ENCODE measurements at places on chromosomes 4 and X.

DNA sequence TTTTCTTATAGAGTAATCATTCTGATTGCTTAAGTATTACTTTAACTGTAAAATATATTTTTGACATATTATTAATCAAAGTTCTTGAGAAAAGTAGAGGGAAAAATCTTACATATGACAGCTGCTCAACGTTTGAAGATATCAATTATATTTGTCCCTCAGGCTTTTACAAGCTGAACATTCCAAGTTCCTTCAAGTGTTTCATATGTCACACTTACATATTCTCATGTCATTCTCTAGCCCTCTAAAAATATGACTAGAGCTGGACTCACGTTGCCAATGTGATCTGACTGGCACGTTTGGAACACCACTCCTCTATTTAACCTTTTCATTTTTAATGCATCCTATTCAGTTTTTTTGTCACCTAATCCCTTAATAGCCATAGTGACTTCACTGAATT lies 492.9 kb downstream of the PCDH18 start:
- DNase-seq = no peak

DNA sequence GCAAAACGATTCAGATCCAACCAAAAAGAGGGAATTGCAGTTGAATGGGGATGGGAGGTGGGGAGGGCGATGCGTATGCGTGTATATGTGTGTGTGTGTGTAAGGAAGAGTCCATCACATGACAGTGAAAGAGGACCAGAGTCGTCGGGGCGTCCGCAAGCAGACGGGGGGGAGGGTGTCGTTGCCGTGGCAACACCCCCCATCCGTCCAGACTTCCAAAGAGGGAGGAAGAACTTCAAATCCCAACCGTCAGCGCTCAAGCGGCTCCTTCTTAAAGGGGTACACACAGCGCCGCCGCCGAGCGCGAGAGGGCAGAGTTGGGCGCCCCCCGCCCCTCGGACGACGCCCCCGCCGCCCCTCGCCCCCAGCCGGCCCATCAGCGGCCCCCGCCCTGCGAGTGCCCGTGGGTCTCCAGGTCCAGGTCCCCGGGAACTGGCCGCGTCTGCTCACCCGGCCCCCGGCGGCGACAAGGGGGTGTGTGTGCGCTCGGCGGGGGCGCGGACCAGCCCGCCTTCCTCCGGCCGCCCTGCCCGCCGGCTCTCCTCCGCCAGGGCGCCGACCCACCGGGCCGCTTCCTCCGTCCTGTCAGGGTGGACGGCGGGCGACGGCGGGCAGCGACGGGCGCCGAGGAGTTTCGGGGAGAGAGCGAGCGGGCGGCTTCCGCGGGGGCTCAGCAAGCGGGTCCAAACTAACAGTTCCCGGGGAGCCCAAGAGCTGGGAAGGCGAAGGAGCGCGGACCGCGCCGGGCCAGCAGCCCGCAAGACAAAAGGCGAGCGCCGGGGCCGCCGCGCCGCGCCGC lies 685 bp downstream of the LCORL start:
- DNase-seq = no peak

GRCh38 chrX:48896611-48897011 lies 957 bp downstream of the TIMM17B start:
- DNase-seq = no peak

DNA sequence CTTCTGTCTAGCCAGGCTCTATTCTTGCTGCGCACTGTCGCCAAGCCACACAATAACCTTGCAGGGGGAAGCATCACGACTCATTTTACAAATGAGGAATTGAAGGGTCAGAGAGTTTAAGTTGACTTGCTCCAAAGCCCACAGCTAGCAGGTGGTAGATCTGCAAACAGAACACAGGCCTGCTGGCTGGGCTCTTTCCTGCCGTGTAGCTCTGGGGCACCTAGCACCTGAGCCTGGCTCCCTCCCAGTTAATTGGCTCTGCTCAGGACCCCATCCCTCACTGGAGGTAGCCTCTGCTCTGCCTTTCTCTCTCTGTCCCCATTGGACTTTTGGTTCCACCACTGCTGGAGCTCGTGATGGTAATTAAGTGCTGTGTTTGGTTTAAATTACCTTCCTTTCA lies 98.5 kb downstream of the NSUN7 start:
- DNase-seq = no peak

DNA sequence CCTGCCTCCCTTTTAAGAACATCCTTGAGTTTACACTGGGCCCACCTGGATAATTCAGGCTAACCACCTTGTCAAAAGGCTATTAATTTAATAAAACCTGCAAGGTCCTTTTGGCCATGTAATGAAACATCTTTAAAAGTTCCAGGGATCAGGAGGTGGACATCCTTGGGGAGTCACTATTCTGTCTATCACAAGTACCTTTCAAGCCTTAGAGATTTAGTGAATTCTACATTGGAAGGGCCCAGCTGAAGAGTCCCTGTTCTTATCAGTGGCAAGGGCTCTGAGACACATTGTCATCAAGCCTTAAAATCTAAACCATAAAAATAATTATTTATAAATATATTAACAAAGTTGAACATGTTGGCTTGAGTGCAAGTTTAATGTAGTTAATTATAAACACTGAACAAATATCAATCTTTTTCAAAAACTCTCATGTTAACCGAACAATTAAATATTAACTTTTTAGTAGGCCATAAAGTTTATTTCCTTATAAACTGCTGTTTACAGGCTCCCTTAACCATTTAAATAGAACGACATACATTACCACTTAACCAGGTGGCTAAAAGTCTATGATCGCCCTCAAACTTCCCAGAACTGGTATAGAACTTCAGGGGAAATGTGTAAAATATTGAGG lies 104.4 kb upstream of the CBR4 start:
- no peak for DNase-seq

GRCh38 chrX:107273795-107274194 lies 67.4 kb downstream of the DNAAF6 start:
- DNase-seq = no peak

DNA sequence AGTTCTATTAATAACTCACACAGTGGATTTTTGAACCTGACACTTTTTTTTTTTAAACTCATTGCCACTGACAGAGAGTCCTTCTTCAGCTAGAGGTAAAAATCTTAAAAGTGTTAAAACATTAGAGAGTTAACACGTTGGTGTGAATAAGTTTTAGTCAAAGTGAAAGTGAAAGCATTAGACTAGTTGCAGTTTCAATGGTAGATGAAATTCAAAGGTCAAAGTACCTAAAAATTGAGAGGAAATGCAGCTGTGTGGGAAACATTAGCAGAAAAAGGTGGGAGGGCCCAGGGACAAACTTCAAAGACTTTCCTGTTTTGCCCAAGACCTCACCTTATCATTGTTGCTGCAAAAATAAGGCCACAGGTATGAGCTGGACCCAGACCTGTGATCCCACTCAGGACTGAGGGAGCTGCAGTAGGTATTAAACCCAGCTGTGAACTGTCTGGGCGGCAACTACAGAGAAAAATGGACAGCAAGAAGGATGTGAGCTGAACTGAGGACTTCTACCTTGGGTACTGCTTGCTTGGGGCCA lies 17.6 kb upstream of the GABRA4 start:
- no peak for DNase-seq

DNA sequence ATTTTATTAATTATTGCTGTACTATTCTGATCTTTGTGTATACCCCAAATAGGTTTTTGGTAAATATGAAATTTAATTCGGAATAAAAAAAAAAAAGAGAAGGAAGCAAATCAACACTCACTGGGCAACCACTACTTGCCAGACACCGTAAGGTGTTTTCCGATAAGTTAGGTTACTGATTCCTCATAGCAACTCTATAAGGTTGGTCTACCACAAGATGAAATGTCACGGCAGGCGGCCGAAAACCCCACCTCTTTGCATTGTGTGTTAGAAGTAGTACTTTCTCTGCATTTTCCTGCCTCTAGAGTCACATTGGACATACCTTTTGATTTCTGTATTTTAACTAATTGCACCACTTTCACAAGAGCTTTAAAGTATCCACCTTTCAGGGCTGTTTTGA lies 44.5 kb upstream of the RASGEF1B start:
- DNase-seq = no peak

GRCh38 chrX:39966176-39966575 lies 131.6 kb downstream of the BCOR start:
- no peak for DNase-seq

DNA sequence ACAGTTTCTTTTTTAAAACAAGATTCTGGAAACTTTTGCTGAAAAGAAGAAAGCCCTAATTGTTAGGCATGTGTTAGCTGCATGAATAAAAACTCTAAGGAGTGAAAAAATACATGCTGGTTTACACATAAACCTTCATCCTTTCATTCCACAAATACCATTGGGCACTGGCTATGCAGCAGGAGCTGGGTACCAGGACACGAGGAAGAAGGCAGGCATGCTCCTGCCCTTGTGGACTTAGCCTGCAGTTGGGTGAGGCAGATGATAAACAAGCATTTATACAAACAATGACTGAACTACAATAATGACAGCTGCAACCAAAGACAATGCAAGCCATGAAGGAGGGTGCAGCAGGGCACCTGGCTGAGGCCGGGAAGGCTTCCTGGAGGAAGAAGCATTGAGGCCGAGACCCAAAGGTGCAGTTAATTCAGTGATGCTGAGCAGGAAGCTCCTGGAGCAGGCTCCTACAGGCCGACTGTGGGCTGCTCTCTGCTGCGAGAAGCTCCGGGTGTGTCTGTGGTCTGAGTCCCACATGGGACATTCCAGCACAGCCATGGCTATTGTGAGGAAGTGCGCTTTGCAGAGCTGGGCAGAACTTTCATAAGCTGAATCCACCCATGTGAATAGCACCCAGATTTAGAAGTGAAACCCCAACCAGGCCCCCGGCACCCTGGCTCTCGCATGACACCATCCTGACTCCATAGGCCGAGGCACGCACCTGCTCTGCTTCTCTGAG lies 44.0 kb upstream of the MXD4 start:
- no peak for DNase-seq

DNA sequence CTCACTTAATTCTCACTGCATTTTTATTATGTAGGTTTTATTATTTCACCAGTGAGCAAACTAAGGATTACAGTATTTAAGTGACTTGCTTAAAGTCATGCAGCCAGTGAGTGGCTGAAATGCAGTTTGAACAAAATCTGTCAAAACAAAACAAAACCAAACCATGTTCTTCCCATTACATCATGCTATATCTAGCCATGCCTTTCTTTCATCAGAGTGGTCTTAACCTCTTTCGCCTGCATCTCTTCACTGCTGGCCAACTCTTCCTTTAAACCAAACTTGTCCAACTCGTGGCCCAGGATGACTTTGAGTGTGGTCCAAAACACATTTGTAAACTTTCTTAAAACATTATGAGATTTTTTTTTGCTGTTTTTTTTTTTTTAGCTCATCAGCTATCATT lies 223.2 kb downstream of the PCDH7 start:
- no peak for DNase-seq

DNA sequence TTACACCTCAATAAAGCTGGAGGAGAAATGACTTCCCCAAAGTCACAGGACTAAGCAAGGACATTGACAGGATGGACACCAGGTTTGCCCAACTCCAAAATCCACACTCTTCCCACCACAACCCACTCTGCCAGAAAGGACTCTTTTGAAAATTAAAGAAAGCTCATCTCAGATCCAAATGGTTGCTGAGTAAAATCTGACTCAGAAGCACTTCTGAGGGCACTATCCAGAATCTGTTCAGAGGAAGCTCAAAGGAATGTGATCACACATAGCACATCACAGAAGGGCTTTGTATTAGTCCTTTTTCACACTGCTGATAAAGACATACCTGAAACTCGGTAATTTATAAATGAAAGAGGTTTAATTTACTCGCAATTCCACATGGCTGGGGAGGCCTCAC lies 155.5 kb downstream of the RAB28 start:
- no peak for DNase-seq

DNA sequence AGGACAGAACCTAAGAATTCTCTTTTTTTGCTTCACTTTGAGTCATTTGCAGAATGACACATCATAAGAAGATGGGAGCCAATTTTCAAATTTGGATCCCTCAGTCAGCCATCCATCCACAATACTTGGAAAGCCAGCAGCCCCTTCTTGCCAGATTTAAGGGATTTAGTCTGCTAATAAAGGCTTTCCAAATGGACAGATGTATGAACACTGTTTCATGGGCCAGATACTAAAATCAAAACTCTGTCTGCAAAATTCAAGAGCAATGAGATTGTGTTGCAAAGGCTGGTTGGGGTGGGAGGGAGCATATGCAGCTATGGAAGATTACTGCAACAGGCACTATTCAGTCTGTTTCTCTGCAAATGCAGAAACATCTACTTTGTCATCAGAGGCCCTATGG lies 37.7 kb upstream of the KCNIP4 start:
- no peak for DNase-seq

GRCh38 chr4:168474660-168475320 lies 5.5 kb downstream of the DDX60L start:
- DNase-seq = no peak

DNA sequence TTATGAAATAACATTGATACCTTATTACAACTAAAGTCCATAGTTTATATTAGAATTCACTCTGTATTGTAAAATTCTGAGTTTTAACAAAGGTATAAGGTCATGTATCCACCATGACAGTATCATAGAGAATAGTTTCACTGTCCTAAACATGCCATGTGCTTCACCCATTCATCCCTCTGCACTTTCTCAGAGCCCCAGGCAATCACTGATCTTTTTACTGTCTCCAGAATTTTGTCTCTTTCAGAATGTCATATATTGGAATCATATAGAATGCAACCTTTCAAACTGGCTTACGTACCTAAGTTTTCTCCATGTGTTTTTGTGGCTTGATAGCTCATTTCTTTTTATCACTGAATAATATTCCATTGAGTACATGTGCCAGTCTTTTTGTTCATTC lies 33.9 kb downstream of the SNCA start:
- DNase-seq = no peak

DNA sequence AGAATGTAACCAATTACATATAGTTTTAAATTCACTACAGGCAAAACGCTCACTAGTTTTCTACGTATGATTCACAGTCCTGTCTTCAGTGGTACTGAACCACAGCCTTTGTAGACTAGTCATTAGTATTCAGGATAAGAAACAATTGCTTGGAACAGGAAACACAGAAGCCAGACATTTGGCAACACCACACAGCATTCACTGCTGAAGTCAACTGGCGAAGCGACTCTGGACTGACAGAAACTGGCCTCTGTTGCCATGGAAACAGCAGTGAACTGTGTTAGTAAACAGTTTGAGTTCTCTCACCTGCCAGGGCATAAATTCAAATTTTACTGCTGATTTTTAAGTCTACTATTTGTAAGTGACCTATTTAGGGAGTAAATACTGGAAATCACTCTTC lies 57.6 kb downstream of the MAPK10 start:
- DNase-seq = no peak

DNA sequence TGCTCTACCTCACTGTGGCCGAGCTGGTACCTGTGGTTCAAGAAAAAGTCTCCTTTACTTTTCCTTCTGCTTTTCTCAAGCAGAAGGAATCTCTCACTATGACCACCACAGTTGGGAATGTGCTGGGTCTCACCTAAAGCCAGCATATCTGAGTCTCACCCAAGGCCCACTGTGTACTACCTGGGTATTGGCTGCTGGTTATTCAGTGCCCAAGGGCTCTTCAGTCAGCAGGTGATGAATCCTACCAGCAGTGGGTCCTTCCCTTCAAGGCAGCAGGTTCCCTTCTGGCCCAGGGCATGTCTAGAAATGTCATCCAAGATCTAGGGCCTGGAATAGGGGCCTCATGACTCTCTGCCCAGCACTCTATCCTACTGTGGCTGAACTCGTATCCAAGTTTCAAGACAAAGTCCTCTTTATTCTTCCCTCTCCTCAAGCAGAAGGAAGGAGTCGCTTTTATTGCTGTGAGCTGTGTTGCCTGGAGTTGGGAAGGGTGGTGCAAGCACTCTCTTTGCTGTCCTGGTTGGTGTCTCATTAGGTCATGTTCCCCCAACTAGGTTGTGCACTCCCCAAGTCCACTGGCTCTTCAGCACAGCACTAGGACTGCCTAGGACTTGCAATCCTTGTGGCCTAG lies 6.1 kb downstream of the CXCL10 start:
- no peak for DNase-seq
